ENCODE measurements at places on chromosomes 5 and 9.

GRCh38 chr9:26597542-26598149, 295.0 kb downstream of the CAAP1 start:
- ATAC-seq, result no peak

DNA sequence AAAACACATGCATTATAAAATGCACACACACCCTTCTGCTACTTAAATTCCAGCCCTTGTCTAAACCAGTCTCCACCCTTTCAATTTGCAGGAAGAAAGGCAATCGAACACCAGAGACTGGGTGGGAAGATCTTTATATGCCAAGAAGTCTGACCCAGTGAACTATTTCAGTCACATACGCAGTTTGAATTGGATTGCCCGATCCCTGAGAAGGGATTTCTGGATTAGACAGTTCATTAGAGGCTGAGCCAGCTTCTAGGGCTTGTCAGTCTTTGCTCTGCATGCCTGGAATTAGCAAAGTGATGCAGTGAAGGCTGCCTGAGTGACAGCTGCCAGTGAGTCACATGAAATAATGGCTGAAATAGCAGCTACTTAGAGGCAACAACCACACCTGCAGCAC, 159.9 kb downstream of the PPP2R2B start:
- ATAC-seq, result no peak

- peak; percentile 91 for ATAC-seq
These were observed 373.6 kb downstream of the ADGRV1 start for GRCh38 chr5:90932052-90932699.

DNA sequence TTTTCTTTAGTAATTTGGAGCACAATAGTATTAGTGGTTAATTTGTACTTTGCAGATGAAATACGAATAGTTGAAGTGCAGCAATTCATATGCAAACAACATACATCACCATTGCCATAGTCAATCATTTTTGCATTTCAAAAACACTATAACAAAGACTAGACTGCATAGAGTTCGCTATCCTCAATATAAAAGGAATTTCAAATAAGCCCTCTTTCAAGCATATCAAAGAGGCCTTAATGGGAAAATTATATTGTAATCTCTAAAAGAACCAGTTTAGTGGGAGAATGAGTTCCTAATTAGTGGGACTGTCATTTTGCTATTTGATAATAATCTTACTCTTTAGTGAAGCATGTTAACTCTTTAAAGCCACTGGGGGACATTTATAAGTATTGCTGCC, 2302.3 kb upstream of the C9orf72 start:
- ATAC-seq, result no peak
